Activated gamma-delta T cell (primary cell): ENCODE measurements at places on chromosomes 6 and 20.
A peak's percentile ranks its signal among the peaks of the same experiment; 100 is the strongest.

GRCh38 chr6:56570413-56571359 is 72.0 kb downstream of the DST start:
- no peak for DNase-seq

GRCh38 chr6:78533426-78533825 is 333.9 kb upstream of the IRAK1BP1 start:
- no peak for DNase-seq

- no peak for DNase-seq
Measured at GRCh38 chr6:11128608-11129007, 17.1 kb upstream of the ERVFRD-1 start.

DNA sequence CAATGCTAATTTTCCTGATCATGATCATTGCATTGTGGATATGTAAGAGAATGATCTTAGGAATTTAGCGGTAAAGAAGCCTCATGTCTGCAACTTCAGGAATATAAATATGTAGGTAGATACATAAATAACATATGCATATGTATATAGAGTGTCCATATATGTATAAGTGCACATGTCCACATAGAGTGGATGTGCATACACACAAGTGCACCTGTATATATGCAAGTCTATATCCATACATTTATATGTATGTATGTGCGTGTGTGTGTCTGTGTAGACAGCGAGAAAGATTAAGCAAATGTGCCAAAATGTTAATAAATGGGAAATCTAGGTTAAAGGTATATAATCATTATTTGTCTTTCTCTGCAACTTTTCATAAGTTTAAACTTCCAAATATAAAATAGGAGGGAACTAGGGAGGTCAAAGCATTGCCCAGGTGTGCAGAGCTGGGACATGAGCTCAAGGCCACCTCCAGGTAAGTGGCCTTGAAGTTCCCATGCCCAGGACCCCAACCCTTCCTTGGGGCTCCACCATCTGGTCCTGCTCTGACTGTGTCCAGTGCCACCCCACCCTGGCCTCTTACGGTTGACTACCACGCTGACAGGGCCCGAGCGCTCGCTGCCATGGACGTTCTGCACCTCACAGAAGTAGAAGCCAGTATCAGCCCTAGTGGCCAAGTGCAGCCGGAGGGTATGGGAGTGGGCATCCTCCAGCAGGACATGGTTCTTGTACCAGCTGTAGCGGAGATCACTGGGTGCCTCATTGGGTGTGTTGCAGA is 9.6 kb downstream of the SIGLEC1 start:
- DNase-seq = no peak

DNA sequence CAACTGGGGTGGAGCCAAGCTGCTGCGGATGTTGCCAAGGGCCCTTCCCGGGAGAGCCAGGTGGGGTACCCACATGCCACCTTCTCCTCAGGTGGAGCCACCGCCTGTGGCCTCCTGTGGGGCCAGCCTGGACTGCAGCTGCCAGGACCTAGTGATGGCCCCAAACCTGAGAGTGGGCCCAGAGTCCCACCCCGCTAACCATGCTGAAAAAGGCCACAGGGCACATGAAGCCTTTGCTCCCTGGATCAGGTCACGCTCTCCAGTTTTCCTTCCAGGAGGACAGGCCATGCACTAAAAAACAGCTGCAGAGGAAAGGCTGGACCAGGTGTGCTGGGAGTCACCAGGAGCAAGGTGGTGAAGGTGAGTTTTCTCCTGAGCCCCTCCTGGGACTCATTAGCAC is 73.9 kb upstream of the SLC22A16 start:
- DNase-seq = no peak

GRCh38 chr20:62133864-62134263 is 9.3 kb downstream of the PSMA7 start:
- no peak for DNase-seq

GRCh38 chr6:168368066-168368820 is 48.7 kb upstream of the DACT2 start:
- no peak for DNase-seq

- DNase-seq = no peak
Measured at GRCh38 chr6:487956-488355, 96.4 kb downstream of the IRF4 start.

DNA sequence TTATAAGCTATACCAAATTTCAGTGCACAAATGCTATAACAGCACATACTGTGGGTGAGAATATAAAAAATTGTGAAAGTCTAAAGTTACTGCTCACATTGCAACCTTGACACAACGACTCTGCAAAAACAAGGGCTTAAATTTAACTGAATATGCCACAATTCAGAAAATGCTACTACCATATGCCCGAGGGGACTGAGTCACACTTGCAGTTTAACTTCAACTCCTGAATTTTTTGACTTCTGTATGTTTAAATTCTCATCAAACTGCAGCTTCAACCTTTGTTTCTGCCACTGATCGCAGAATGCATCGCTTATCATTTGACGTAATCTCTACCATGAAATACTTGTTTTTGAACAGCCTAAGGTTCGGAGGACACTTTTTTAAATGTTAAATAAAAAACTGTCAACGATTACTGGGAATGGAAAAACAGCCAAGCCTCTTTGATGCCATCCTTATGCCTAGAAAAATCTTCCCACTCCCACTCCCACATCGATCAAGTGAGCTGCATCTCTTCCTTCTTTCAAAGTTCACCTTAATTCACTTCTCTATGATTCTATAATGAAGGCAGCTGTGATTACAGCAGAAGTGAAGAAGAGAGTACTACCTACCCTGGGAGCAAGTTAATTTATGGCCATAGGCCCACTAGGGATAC is 136.5 kb downstream of the ATXN1 start:
- DNase-seq = no peak

- no peak for DNase-seq
Measured at GRCh38 chr6:26555505-26556262, 17.5 kb downstream of the HMGN4 start.

GRCh38 chr6:38241200-38241871 is 398.4 kb downstream of the BTBD9 start:
- no peak for DNase-seq

DNA sequence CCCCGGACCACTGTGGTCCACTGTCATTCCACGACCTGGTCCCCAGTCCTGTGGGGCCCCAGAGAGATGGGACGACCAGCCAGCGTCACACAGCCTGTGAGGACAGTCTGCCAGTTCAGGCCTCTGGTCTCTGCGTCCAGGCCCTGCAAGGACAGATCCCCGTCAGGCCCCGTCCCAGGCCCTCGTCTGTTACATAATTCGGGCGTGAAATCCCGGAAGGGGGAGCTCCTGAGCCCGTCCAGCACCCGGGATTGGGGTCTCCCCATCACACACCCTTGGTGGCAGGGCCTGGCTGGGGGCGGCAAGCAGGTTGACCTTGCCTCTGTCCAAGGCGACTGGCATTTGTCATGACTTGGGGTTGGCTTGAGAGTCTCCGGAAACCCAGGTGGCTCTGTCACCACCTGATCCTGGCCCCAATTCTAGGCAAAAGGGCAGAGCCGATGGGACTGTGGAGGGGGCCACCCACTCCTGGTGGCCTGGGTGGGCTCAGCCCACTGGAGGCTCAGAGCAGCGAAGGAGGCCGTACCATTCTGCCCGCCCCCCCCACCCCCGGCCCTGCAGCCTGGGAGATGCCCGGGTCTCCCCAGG is 73.8 kb upstream of the GATA5 start:
- no peak for DNase-seq

DNA sequence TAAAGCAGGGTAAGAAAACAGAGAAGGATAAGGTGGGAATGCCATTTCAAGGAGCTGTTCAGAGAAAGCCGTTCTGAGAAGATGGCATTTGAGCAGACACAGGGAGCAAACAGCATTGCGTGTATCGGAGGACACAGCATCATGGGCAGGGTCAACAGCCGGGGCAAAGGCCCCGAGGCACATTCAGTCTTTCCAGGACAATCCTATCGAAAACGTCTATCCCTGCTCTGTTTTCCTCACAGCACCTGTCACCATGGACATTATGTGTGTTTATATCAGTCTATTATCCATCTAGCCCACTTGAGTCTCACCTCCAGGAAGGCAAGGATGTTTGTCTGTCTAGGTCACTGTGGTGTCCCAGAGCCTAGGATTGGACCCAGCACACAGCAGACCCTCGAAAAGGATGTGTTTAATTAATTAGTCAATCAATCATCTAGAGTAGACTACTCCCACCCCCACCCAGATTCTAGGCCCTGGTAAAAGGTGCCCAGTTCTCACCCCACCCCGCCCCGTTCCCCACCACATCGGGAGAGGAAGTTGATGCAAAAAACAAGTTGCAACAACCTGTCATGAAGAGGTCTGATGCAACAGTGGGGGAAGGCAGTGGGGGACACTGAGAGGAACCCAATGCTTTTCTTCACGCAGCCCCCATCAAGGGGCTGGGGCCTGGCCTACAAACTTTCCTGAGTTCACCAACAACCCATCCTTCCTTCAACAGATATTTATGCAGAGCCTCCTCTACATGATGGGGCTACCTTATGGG is 66.6 kb downstream of the PREX1 start:
- DNase-seq = no peak

- DNase-seq = no peak
Measured at GRCh38 chr6:167768471-167769215, 58.1 kb upstream of the AFDN start.

DNA sequence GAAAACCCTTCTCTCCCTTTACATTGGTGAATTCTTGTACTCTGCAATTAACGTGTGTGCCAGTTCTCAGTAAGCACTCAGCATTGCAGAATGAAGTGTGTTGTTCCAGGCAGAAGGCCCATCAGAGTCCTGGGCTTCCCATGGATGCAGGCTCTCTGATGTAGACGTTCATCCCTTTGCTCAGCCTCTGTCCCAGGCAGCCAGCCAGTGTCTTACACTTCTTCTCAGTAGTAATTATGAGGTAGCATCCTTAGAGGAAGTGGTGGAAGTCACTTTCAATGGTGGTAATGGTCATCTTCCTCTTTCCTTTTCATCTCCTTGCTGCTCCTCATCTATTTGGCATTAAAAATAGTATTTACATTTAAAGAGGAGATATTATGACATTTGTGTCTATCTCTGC is 66.7 kb upstream of the FYN start:
- DNase-seq = no peak

GRCh38 chr6:168157272-168158212 is 78.5 kb upstream of the FRMD1 start:
- no peak for DNase-seq

- no peak for DNase-seq
Measured at GRCh38 chr6:158377860-158378259, 65.6 kb downstream of the TULP4 start.

DNA sequence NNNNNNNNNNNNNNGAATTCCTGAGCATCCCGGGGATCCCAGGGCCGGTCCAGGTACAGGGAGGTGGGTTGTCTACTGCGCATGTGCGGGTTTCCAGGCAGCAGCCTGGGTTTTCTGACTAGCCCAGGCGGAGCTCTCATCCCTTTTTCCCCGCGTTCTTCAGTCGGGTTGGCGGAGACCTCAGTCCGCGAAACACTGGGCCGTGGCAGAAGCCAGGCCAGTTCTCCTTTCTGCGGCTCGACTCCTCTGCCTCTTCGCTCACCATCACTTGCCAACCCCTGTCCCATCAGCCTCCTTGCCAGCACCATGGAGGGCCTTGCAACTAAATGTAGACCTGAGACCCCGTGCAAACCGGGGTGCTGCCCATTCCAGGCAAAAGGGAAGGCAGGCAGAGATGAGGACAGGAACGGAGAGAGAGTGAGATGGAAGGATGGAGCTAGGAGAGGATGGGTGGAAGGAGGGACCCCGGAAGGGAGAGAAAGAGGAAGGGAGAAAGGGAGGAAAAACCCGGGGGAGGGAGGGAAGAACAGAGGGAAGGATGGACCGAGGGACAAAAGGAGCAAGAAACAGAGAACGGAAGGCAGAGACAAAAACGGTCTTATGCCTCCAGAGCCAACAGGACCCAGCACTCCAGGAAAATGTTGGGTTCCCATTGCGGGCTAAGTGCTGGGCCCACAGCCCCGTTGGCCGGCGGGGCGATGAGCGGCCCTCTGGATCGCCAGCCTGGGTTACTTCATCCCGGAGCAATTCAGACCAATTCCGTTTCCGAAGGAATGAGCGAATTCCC is 445.4 kb upstream of the DEFB115 start:
- no peak for DNase-seq

DNA sequence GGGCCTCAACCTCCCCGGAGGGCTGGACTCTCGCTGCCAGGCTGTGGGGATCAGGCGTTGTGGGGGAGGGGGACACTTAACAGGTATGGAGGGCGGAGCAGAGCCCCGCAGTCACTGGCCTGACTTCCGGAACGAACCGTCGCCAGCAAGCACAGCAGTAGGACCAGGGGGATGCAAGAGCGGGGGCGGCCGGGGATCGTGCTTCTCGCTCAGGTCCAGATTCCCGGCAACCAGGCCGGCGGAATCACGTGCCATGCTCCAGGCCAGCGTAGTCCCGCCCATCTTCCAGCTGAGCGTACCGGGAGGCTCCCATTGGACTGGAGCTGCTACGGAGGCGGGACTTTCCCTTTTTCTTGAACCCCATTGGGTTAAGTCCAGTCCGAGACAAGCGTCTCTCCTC is 10.0 kb upstream of the POU5F1 start:
- DNase-seq = no peak

- DNase-seq = no peak
Measured at GRCh38 chr6:106939208-106939607, 35.3 kb downstream of the CD24 start.

- DNase-seq = no peak
Measured at GRCh38 chr20:4905613-4906012, 95.7 kb downstream of the SLC23A2 start.

- DNase-seq = no peak
Measured at GRCh38 chr6:43972913-43973300, 154.3 kb downstream of the MRPL14 start.

DNA sequence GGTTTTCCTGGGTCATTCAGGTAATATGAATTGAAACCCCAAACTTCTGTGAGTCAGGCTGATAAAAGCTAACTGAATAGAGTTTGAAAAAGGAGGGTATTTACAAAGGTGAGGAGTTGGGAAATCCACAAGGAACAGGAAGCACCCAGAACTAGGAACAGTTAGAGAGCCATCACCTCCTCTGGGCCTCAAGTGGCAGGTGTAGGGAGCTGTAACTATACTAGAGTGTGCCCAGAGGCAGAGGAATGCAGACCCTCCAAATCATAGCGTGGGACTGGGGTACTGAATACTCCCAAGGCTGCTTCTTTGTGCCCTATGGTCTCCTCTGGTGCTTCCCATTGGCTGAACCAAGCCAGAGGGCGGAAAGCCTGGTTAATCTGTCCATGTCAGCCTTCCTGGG is 18.3 kb downstream of the TRIM38 start:
- no peak for DNase-seq

GRCh38 chr6:164417537-164418261 is 891.7 kb downstream of the C6orf118 start:
- no peak for DNase-seq

- no peak for DNase-seq
Measured at GRCh38 chr6:150444308-150444707, 75.5 kb downstream of the IYD start.

- DNase-seq = peak; percentile 50
Measured at GRCh38 chr6:118650582-118651281, 659 bp downstream of the CEP85L start.
